ENCODE measurements at places on chromosomes 13 and 19. TPM values are rescaled to one million over a fixed set of nuclear protein-coding genes. Genes with fewer than 3 reads are reported as not detected.

COG6 gene
- total RNA-seq, result 22.3 TPM

ZNF418 gene
- 4.9 TPM for total RNA-seq

DAND5 gene
- 0.09 TPM for total RNA-seq

GPR32 gene
- not detected for total RNA-seq

- DNase-seq, result no peak
Observed at GRCh38 chr13:45238945-45239795, 38.3 kb upstream of the KCTD4 start.

DNA sequence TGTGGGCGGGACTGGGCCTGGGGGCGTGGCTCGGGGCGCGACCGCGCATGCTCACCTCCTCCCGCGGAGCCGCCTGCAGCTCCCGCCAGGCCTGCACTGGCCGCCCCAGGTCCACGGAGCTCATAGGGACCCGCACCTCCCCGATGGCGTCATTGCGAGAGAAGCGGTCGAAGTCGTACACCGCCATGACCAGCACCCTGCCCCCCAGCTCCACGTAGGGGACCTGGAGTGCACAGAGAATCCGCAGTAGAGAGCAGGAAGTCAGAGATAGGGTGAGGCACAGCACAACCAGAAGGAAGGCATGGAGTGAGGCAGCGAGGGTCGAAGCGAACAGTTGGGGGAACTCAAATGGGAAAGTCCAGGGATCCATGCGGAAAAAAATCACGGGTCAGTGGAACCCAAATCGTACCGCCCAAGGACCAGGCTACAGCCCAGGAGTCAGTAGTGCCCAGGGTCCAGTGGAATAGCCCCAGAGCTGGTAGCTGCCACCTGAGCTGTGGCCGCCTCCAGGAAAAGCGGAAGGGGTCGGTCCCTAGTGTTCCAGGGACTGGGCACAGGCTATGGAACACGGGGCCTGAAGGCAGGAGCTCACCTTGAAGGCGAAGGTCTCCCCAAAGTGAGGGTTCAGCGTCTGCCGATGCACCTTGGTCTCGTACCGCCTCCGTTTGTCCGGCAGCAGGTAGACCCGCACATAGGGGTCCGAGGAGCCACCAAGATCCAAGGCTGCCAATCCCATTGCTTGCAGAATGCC, 4.8 kb downstream of the SYT5 start:
- DNase-seq, result no peak

DNA sequence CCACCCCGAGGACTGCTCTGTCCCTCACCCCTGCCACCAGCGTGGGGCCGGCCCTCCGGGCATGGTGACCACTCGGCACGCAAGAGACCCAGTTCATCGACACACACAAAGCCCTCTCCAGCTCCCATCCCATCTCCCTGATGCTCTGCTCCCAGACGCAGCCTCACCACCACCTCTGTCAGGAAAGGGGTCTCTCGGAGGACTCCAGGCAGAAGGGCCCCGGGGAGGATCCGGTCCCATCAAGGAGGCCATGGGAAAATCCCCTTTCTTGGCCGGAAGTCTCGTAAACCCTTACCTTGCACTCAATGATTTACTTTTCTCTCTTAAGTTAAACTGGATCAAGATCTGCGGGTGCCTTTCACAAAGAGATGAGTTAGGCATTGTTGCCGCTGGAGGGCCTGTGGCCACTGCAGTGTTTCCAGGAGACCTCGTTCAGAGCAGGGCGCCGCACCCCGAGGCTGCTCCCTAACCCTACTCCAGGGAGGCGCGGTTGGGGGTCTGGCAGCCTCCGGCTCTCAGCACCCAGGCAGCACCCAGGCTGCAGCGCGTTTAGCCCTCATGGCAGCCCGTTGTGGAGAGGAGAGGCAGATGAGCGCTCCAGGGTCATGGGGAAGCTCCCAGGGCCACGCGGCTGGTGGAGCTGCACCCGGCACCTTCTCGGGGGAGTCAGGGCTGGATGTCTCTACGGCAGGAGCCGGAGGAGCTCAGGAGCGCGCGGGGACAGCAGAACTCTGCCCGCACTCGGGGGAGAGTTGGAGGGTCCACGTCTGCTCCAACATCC, 31.0 kb downstream of the C2CD4C start:
- DNase-seq, result no peak

- no peak for DNase-seq
Observed at GRCh38 chr13:109273326-109273751, 513.0 kb downstream of the IRS2 start.

GRCh38 chr13:30333616-30334015, 26.3 kb upstream of the KATNAL1 start:
- DNase-seq, result no peak

DNA sequence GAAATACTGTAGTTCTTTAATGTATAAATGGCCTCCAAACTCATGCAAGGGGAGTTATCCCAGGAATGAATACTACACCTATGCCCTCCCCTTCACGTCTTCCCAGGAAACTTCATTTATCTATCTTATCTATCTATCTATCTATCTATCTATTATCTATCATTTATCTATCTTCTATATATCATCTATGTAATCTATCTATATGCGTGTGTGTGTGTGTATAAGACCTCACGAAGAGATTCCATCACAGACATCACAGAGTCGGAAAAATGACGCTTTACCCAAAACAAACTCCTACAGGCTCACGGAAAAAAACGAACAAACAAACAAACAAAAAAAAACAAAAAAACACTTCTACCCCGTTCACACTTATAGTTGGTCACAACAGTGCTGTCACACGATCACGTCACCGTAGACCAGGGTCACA, 486 bp downstream of the ZNF529 start:
- DNase-seq, result no peak

DNA sequence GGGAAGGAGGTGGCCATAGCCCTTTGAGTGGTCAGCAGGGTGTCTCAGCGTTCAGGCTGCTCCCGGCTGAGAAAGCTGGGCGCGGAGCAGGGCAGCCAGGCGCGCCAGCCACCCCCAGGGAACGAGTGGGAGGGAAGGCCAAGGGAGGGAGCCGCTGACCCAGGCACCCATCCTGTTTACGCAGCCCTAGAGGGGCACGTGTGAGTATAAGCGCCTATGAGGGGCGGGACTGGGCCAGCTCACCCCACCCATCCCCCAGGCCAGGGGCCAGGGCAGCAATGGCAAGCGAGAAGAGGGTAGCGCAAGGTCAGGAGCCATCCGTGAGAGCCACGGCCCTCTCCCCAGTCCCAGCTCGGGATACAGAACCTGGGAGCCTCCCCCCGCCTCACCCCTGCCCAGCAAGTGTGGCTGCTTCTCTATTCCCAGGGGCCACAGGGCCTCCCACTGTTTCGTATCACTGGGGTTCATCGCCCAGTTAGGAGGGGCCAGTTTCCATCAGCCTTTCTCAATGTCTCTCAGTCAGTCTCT, 897 bp upstream of the DMKN start:
- DNase-seq, result no peak

DNA sequence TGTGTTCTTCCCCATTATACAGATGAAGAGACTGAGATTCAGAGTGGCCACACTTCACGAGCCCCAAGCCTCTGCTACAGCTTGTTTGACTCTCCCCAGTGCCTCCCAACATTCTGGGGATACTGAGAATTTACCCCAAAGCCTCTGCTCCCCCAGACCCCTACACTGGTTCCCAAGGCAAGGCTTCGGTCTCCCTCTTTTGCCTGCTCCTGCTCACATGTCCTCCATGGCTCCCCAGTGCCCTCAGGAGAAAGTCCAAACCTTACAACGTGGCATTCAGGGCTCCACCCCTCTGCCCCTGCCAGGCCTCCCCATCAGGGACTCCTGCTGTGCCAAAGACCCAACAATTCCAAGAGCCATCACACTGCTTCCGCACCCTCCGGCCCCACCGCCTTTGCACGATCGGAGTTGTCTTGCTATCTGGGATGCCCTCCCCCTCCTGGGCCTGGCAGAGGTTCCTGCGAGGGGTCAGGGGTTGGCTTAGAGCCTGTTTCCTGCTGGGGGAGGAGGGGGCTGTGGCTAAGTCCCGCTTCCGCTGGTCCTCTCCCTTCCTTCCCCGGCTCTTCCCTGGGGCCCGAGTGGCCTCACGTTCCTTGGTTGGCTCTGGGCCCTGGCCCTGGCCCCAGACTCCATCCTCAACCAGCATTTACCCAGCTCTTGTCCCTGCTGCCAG, 15.4 kb downstream of the GTPBP3 start:
- peak; percentile 20 for DNase-seq

- no peak for DNase-seq
Observed at GRCh38 chr13:33033051-33033812, 17.0 kb downstream of the KL start.

- no peak for DNase-seq
Observed at GRCh38 chr13:46735425-46735824, 61.5 kb downstream of the ESD start.
